SK-MEL-5 (cell line): ENCODE measurements at places on chromosomes 5 and 9. TPM values are rescaled to one million over a fixed set of nuclear protein-coding genes. Genes with fewer than 3 reads are reported as not detected.

- DNase-seq = peak; percentile 50
Measured at GRCh38 chr9:78130853-78131252, 99.2 kb upstream of the GNAQ start.

GRCh38 chr9:36572515-36573418 is at the start of gene MELK:
Gene MELK (plus strand): TSS chr9:36572895. CDS start chr9:36581682, 8,787 bp downstream.
- peak; percentile 77 for DNase-seq

DNA sequence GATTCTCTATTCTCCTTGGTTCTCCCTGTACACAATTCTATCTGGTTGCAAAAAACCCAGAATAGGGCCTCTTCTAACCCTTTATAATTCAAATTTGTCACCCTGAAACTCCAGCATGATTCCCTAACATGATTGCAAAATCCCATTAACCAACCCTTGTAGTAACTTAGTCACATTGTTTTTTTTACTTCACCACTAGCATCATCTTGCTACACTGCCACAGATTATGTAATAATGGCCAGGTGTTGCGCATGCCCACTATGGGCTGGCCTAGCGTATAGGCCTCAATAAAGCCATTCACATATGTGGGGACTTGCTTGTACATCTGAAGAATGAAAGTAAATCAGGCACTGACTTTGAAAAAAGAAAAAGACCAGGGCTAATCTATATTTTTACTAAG is 25.7 kb downstream of the FAM170A start:
- no peak for DNase-seq

GRCh38 chr5:159797261-159797970 is 118.9 kb upstream of the ADRA1B start:
- peak; percentile 25 for DNase-seq

GRCh38 chr5:134398609-134399155 is 13.0 kb downstream of the CDKN2AIPNL start:
- DNase-seq = no peak

- DNase-seq = no peak
Measured at GRCh38 chr5:58937031-58937681, 354.3 kb downstream of the RAB3C start.

- no peak for DNase-seq
Measured at GRCh38 chr5:148653836-148654781, at the start of gene HTR4. Gene HTR4 (minus strand): TSS chr5:148654527. CDS start chr5:148637014, 17,513 bp downstream.

The IFNK gene
- not detected in 2 replicates for total RNA-seq

The GLRA1 gene
- not detected in 2 replicates for total RNA-seq

The ZNF300 gene
- total RNA-seq = 4.4 and 5.1 TPM in 2 replicates
